ENCODE measurements at places on chromosomes 7 and 10. TPM values are rescaled to one million over a fixed set of nuclear protein-coding genes. Genes with fewer than 3 reads are reported as not detected.

The FOXI2 gene
- total RNA-seq, result not detected

GRCh38 chr7:129841465-129841864 lies 111.3 kb downstream of the UBE2H start:
- DNase-seq, result no peak

The CTAGE15 gene
- not detected for total RNA-seq

DNA sequence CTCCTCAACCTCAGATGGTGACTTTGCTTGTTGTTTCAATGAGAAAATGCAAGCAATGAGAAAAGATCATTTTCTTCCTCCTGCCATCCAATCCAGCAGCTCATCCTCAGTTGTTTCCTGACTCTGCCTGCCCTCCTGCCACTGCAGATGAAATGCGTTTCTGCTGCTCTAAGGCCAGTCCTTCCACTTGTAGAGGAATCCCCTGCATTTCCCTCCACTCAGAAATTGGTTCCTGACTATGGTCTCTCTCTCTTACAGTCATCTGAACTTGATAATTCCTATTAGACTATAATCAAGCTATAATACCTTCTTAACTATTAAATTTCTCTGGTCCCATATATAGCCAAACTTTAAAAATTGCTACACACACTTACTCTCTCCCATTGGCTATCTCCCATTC lies 14.4 kb downstream of the ITGA8 start:
- no peak for DNase-seq

DNA sequence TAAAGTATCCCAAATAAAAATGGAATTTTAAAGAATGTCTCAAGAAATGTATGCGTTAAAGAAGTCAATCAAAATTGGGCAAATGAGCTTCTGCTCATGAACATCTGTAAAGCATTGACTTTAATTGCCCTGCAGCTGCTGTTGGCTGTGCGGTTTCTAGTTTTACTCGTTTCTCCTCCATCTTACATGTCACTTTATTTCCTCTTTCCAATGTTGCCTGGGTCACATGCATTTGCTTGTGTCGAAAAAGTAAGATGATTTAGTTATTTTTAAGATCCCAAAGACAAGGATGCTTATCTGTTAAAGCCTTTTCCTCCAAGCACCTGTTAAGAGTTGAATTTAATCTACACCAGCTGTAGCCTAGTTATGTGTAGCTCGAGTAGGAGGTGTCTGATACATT lies 310.4 kb downstream of the EXOC4 start:
- DNase-seq, result no peak

DNA sequence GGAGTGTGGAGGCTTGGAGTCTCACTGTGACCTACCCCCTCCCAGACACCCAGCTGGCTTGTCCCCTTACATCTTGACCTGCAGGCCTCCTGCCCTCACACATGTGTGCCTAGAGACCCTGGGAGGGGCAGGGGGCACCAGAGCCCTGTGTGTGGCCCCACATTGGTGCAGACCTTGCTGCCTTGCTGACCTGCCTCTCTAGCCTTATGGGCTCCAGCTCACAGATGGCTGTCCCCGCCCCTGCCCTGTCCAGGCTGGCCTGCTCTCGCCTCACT lies 9.4 kb downstream of the ADAMTS14 start:
- no peak for DNase-seq

The CUTC gene
- 29.5 TPM for total RNA-seq

The MMD2 gene
- total RNA-seq, result not detected

- no peak for DNase-seq
Observed at GRCh38 chr7:140495514-140496097, 16.3 kb upstream of the MKRN1 start.

The PNLIP gene
- total RNA-seq, result not detected

- DNase-seq, result no peak
Observed at GRCh38 chr10:104049504-104050250, 36.0 kb downstream of the COL17A1 start.

The GHRHR gene
- not detected for total RNA-seq

DNA sequence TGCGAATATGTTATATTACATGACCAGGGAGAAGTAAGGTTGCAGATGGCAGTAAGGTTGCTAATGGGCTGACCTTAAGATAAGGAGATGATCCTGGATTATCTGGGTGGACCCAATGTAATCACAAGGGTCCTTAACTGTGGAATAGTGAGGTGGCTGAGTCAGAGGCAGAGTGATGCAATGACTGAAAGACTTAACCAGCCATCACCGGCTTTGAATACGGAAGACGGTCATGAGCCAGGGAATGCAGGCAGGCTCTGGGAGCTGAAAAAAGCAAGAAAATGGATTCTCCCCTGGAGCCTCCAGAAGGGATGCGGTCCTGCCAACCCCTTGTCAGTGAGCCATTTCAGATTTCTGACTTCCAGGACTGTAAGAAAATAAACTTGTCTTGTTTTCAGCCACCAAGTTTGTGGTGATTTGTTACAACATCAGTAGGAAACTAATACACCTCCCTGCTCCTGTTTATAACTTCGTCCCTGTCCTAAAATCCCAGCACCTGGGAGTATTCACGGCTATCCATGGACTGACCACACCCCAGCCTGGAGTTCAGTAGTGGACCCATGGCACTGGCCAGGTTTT lies 4.6 kb upstream of the C10orf95 start:
- no peak for DNase-seq

The STN1 gene
- 11.4 TPM for total RNA-seq

GRCh38 chr7:151374139-151374538 lies 32.5 kb downstream of the NUB1 start:
- DNase-seq, result no peak

The CHN2 gene
- total RNA-seq, result 0.70 TPM

- DNase-seq, result no peak
Observed at GRCh38 chr7:120792861-120793130, 65.1 kb downstream of the TSPAN12 start.

The TUBB8 gene
- not detected for total RNA-seq

The FRA10AC1 gene
- 11.9 TPM for total RNA-seq
